ENCODE measurements at places on chromosomes 5 and 9.

GRCh38 chr5:65055938-65056337 is 287.2 kb downstream of the CWC27 start:
- DNase-seq, result no peak

DNA sequence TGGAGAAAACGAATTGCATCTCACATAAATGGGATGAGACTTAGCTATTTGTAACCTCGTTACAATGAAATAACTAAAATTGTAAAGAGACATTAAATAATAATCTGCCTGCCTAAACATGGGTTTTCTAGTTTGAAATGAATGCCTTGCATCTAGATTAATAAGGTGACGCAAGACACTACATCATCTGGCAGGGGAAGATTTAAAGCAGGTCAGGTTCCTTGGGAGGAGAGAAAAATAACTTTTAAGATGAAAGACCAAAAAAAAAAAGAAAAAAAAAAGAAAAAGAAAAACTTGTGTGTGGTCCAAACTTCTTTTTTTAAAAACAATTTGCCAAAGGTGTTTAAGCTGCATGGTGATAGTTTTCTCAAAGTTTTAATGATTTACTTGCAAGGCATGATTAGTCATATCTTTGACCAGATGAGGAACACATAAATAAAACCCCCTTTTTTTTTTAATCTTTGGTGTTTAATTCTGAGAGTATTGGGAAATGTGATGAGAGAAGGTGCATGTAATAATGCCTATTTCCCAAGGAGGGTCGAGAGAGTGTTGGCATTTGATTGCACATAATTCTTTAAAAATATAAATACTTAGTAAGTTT is 122.9 kb upstream of the ADAMTSL1 start:
- DNase-seq, result no peak

GRCh38 chr9:8424786-8425410 is 625.3 kb upstream of the DMAC1 start:
- DNase-seq, result no peak

- DNase-seq, result no peak
Observed at GRCh38 chr9:86664603-86665002, 282.7 kb downstream of the GAS1 start.

DNA sequence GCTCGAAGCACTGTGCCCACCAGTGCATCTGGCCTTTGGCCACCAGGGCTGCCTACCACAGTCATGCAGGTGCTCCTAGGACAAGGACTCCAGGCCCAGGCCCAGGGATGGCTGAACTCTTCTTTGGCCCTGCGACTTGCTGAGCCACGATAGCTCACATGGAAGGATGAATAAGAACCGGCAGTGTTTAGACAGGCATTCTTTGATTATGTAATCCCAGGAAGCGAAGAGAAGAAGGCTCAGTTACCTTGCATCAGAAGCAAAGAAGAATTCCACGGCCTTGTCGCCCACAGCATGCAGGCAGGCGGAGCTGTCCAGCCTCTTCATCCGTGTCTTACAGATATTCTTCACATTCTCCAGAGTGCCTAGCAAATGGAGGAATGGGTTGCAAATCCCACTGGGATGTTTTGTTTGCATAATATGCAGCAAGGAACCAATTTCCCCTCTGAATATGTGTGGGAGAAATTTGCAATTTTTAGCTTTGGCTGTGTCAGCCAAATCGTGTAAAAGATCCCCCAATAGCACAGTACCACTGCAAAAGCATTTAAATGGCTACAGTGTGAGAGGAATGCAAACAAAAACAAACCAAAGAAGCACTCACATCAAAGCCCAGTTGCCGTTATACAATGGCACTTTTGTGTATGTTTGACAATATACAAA is 29.1 kb downstream of the GFPT2 start:
- no peak for DNase-seq

DNA sequence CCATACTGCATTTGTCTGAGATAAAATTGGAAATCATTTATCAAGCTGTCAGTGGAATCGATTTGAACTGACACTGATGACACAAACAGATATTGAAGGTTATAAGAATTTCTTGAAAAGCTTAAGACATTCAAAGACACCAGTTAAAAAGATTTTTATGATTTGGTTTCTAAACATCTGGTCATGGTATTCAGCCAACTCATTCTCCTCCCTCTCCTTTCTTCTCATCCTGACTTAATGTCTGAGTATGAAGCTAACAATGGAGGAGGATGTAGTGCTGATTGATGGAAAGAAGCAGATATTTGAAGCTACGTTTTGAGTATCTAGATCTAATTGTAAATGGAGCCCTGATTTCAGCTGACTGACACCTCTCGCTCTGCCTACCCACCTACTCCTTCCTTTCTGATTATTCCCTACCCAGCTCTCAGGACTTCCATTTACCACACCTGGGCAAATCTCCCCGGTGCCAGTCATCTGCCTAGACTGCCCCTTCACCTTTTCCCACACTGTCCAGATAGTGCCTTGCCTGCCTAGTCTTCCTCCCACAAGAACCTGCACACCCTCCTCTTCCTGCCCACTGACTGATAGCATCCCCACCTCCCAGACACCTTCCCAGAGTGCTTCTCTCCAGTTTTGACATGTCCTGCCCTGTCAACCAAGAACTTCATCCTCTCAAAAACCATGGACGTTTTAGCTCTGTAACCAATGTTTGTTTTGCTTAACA is 20.7 kb upstream of the LIFR start:
- DNase-seq, result no peak

- DNase-seq, result no peak
Observed at GRCh38 chr5:2983583-2984300, 232.3 kb upstream of the IRX2 start.

Measured in GM13977 (cell line).